ENCODE measurements at places on chromosomes 3 and 15. TPM values are rescaled to one million over a fixed set of nuclear protein-coding genes. Genes with fewer than 3 reads are reported as not detected.

ZDHHC3 gene
- 48.7 TPM for total RNA-seq

TKT gene
- 138 TPM for total RNA-seq

ANKRD34C gene
- not detected for total RNA-seq

CDV3 gene
- total RNA-seq, result 119 TPM

DNA sequence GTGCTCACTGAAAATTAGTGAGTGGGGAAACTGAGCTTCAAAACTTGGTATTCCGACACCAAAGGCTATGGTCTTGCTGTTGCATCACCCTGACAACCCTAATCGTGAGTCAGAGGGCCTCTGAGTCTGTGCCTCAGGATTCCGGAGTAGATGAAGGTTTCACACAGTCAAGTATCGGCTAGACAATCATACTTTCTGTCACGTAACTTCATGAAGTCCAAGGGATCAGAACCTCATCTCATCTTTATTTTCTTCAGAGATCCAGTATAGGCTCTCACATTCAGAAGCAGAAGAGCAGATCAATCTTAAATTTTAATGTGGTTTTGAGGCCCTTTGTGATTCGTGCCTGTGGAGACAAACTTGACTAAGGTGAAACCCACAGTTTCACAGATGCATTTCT lies 26.1 kb upstream of the NECTIN3 start:
- no peak overlapping the region for H3K27ac ChIP-seq
- no peak overlapping the region for H3K4me3 ChIP-seq
- H3K36me3 ChIP-seq, result no peaks in the 10 kb centered on the region
- H3K4me1 ChIP-seq, result no peaks in the 10 kb centered on the region
- no peaks in the 10 kb centered on the region for H3K27me3 ChIP-seq

- DNase-seq, result no peak
- no peaks in the 10 kb centered on the region for H3K36me3 ChIP-seq
- H3K4me3 ChIP-seq, result no peak overlapping the region
Measured at GRCh38 chr3:28669870-28670269, 321.2 kb upstream of the AZI2 start.

DNA sequence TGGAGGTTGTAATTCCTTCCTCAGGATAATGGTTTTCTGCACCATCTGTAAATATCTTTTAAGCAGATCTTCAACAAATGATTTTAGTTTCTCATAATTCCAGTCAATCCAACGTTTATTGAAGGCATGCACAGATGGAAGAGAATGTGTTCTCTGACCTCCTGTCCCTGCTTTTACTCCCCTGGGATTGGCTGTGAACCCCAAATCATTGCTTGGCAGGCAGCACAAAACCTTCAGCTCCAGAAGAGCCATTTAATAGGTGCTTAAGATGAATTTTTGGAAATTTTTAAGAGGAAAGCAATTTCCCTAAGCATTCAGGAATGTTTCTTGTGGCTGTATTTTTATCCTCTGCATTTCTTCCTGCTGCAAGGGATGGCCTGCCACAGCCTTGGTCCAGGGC lies 25.5 kb upstream of the THSD4 start:
- H3K4me1 ChIP-seq, result no peaks in the 10 kb centered on the region
- no peak for DNase-seq
- no peaks in the 10 kb centered on the region for H3K36me3 ChIP-seq
- H3K4me3 ChIP-seq, result no peak overlapping the region

DNA sequence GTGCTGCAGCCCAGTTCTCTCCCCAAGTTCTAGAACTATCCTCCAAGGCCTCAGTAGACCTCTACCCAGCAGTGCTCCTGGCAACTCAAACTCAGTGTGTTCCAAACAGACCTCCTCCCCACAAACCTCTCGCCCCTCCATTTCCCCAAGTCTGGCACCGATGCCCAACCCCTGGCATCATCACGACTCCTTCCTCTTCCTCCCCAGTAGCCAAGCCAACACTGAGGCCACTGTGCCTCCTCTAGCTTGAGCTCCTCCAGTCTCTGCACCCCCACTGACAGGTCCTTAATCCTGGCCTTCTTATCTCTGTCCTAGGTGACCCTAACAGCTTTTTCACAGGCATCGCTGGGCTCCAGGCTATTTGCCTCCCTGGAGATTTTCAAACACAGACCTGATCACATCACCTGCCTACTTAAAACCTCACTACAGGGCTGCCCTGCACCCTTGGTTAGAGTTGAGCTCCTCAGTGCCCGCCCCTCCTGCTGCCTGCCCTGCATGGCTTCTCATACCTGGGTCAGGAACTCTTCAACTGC lies 6.8 kb downstream of the ARPIN start:
- H3K36me3 ChIP-seq, result peaks cover 21% of the 10 kb centered on the region
- H3K27me3 ChIP-seq, result no peaks in the 10 kb centered on the region
- H3K4me1 ChIP-seq, result no peaks in the 10 kb centered on the region
- no peak overlapping the region for H3K4me3 ChIP-seq

DNA sequence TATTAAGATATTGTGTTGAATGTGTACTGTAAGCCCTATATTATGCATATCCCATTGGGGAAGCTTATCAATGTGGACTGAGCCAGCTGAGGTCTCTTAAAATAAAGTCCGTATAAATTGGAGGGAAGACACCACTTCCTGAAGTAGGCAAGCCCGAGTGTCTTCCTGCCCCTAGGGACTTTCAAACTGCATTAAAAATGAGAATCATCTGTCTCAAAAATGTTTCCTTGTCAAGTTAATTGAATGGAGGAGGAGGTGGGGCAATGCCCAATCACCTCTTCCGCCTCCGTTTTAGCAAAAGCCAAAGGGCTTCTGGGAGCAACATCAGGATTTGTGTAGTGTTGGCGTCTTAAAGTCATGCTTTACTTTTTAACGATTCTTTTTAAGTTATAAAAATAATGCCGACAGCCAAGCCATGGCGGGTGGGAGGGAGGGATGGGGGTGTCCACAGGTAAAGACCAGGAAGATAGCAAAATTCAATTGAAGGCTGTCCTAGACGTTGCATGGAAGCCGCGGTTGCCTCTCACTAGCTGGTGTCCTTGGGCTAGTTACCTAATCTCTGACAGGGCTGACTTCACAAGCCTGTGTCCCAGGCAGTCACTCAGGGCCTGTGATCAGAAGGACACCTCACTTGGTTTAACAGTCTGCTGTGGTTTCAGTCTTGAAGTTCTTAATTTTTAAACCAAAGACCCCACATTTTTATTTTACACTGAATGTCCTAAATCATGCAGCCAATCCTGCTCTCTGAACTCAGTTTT lies 524.9 kb upstream of the PROK2 start:
- no peak for DNase-seq
- H3K4me1 ChIP-seq, result no peaks in the 10 kb centered on the region
- no peak overlapping the region for H3K4me3 ChIP-seq
- H3K27me3 ChIP-seq, result no peaks in the 10 kb centered on the region

DNA sequence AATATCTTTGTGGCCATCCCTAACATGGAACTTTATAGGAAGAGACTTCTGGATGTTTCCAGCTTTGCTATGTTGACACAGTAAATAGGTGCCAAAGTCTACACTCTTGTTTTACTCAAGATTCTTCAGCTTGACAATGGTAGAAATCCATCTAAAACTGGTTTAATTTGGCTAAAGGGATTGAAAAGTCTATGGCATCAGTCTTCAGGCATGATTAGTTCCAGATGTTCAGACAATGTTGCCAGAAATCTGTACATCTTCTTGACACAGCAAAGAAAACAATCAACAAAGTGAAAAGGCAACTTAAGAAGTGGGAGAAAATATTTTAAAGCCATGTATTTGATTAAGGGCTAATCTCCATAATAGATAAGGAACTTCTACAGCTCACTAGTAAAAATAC lies 130.5 kb downstream of the LRRC3B start:
- no peaks in the 10 kb centered on the region for H3K36me3 ChIP-seq
- H3K4me3 ChIP-seq, result no peak overlapping the region
- H3K27me3 ChIP-seq, result no peaks in the 10 kb centered on the region
- no peak overlapping the region for H3K27ac ChIP-seq

DNA sequence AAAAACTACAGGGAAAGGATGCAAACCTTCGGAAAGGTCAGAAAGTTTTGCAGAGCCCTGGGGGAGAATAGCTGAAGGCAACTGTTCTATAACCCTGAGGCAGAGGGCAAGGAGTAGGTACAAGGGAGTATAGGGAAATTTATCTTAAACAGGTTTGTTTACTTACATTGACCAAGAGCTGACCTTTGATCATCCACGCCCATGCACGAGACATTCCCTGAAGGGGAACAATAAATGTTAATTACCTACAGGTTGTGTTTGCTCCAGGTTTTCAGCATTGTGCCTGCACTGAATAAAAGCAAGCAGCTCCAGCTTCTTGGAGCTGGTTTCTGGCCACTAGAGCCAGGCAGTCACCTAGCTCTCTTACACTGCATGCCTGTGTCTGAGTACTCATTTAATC lies 524.5 kb upstream of the TGFBR2 start:
- no peak overlapping the region for H3K27ac ChIP-seq
- no peak for DNase-seq
- H3K36me3 ChIP-seq, result no peaks in the 10 kb centered on the region
- no peak overlapping the region for H3K4me3 ChIP-seq
- H3K27me3 ChIP-seq, result no peaks in the 10 kb centered on the region

- H3K27me3 ChIP-seq, result no peaks in the 10 kb centered on the region
- DNase-seq, result no peak
- H3K27ac ChIP-seq, result no peak overlapping the region
- no peaks in the 10 kb centered on the region for H3K36me3 ChIP-seq
- H3K4me3 ChIP-seq, result no peak overlapping the region
Measured at GRCh38 chr15:26166429-26166828, 303.3 kb upstream of the ATP10A start.

GRCh38 chr3:127718916-127719290 lies 46.2 kb downstream of the ABTB1 start:
- DNase-seq, result no peak
- no peak overlapping the region for H3K4me3 ChIP-seq
- peaks cover 54% of the 10 kb centered on the region for H3K4me1 ChIP-seq
- no peaks in the 10 kb centered on the region for H3K27me3 ChIP-seq
- no peak overlapping the region for H3K27ac ChIP-seq
- no peaks in the 10 kb centered on the region for H3K36me3 ChIP-seq

- peaks cover 20% of the 10 kb centered on the region for H3K4me1 ChIP-seq
- DNase-seq, result no peak
- H3K27me3 ChIP-seq, result no peaks in the 10 kb centered on the region
- no peak overlapping the region for H3K4me3 ChIP-seq
- no peaks in the 10 kb centered on the region for H3K36me3 ChIP-seq
Measured at GRCh38 chr15:67242708-67243111, 11.8 kb downstream of the AAGAB start.

DNA sequence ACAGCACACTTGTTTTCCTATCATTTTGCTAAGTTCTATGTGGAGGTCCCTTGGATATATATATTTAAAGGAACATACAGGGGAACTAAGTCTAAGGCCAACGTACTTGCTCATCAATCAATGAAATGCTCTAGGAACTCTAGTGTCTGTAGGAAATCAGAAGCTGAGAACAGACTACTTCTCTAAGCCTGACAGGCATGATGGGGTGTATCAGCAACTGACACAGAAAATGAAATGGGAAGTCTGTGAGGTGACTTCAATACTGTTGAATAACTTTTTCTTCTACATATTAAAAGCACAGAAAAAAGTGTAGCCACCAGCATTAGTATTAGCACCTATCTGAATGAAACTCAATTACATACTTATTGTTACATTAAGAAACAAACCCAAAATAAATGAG lies 56.9 kb upstream of the CSPG5 start:
- H3K4me1 ChIP-seq, result no peaks in the 10 kb centered on the region
- H3K4me3 ChIP-seq, result no peak overlapping the region
- no peak for DNase-seq
- H3K36me3 ChIP-seq, result no peaks in the 10 kb centered on the region
- H3K27ac ChIP-seq, result no peak overlapping the region

DNA sequence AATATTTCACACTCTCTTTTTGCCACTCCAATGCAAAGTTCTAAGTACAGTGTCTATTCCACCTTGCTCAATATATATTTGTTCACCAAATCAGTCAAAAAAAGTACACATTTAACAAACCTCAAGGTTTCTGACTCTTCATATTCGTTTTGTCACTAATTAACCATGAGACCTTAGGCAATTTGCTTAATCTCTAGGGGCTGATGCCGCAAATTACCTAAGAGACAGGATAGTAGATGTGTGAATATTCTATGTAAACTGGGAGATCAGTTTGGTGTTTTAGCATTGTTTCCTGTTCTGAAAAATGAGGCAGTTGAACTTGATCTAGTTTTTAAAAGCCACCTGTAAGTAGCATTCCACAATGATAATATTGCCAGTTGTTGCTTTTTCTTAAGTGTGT lies 182.5 kb upstream of the KCNH8 start:
- no peak overlapping the region for H3K27ac ChIP-seq
- no peak for DNase-seq
- H3K27me3 ChIP-seq, result no peaks in the 10 kb centered on the region
- no peak overlapping the region for H3K4me3 ChIP-seq

- H3K4me3 ChIP-seq, result no peak overlapping the region
- no peaks in the 10 kb centered on the region for H3K27me3 ChIP-seq
- H3K36me3 ChIP-seq, result no peaks in the 10 kb centered on the region
- peaks cover 15% of the 10 kb centered on the region for H3K4me1 ChIP-seq
Measured at GRCh38 chr3:114861666-114862065, 285.4 kb downstream of the ZBTB20 start.
